ENCODE measurements at places on chromosomes 3 and 15.

DNA sequence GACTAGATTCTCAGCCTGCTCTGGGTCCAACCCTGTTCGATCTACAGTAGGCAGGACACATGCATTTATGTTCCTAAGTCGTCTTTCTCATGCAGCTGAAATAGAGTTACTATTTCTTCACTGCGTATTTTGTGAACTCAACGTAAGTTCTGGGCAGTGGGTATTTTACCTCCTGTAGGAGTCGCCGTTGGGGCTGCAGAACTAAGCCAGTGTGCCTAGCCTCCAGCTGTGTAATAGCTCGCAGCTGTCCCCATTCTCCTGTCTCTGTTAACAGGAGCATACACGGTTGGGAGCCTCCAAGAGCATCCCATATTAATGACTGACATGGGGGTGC lies 58.4 kb upstream of the HRH1 start:
- no peak for DNase-seq

DNA sequence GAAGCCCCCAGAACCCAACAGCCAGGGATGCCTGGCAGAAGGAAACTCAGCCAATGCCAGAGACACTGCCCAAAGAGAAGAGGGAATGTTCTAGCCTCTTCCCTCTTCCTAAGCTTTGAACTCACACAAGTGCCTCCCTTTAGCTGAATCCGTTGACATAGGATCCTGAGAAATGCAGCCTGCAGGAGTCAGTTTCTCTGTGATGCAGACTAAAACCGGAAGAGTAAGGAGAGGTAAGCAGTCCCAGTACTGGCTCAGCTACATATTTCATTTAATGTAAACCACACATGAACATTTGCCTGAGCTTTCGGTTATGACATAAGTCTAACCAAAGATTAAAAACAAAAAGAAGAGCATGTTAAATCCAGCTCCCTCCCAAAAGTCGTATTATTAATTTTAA lies 768.7 kb downstream of the TBL1XR1 start:
- DNase-seq: no peak

- DNase-seq: no peak
These were observed 37.3 kb upstream of the ATOSA start for GRCh38 chr15:52716536-52716935.

DNA sequence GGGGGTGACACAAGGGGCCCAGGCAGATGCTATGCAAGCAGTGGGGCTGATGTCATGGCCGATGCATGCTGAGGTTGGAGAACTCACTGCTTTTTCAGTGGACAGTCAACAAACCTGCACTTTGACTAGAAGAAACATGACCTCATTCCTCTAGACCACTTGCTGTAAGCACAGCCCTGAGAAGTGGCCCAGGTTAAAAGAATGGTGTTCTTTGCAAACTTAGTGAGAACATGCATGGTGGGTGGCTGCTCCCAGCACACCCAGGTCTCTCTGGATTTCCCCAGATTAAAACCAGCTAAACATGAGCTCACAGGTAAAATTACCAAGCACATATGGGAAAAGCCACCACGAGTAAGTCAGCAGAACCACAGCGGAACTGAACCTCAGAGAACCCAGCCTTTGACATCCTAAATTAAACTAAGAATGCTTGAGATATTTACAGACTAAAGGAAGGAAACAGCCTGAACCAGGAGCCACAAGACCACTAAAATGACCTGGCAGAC lies 15.5 kb downstream of the DLEC1 start:
- DNase-seq: no peak

DNA sequence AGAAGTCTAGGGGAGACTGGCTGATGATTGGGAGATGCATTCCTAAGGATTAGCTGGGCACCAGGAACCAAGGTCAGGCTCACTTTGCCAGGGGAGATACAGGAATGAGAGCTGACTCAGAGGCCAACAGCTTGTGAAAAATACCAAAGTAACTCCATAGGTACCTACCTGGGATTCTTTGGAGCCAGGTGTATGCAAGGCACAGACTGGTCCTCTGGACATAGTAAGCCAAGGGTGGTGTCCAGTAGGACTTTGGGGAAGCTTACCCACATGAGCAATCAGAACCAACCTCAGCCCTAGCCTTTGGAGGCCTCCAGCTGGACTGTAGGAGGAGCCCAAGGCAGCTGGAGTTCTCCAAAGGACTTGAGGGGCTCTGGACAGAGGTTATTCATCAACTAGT lies 47.5 kb downstream of the CRYGS start:
- no peak for DNase-seq

DNA sequence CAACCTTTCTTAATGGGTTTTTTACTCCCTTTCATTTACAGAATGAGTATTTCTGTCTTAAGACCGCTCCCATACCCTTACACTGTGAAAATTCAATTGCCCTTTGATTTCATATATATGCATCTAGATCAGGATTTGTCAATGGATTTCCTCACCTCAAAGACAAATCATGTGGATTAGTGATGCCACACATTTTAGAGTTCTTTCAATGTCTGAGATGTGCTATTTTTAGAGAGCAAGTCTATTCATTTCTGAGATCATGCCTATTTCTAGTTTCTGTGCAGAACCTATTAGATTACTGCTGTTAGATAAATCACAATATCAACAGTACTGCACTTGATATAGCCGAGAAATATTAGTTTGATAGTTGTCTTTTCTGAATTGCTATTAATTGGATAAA lies 137.3 kb downstream of the GABRB3 start:
- no peak for DNase-seq

GRCh38 chr15:53233801-53234200 lies 443.7 kb upstream of the ONECUT1 start:
- no peak for DNase-seq

DNA sequence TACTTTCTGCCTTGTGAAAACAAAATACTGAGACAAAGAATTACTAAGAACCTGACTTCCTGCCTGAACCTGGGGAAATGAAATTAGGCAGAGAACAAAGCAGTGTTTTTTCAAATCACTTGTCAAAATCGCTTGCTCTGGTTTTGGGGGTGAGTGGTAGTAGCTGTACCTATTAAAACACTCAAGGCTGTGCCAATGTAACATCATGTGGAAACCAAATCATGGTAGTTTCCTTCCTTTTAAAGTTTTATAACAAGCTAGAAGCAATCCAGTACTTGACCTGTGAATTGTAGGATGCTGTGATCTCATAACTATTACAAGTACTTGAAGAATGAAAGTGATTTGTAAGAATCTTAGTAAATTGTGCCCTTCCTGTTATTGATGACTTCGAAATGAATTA lies 6.7 kb downstream of the CMTM8 start:
- DNase-seq: no peak

DNA sequence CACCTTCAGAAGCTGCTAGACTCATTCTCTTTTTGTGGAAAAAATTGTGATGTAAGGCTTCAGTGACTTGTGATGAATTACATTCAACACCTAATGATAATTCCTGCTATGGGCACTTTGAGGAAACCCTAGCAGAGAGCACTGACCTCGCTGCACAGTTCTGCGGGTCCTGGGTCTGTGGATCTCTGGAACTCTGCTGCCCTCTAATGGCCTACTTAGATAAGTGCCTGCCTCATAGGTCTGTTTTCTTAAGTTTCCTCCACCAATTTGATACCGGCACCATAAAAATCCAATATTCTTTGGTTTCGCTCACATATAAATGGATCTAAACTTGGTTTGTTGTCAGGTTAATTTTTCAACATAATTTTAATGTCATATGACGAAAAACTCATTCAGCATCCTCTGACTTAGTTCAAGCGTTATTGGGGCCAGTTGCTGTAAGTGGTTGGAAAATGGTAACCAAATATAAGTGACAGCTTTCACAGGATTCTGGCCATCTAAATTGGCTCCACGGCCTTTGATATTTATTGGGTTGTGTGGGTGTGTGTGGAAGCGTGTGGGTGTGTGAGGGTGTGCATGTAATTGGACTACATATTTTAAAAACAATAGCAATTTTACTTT lies 10.4 kb downstream of the SLITRK3 start:
- DNase-seq: peak; percentile 18

GRCh38 chr3:123627673-123628670 lies 43.1 kb upstream of the HACD2 start:
- no peak for DNase-seq

DNA sequence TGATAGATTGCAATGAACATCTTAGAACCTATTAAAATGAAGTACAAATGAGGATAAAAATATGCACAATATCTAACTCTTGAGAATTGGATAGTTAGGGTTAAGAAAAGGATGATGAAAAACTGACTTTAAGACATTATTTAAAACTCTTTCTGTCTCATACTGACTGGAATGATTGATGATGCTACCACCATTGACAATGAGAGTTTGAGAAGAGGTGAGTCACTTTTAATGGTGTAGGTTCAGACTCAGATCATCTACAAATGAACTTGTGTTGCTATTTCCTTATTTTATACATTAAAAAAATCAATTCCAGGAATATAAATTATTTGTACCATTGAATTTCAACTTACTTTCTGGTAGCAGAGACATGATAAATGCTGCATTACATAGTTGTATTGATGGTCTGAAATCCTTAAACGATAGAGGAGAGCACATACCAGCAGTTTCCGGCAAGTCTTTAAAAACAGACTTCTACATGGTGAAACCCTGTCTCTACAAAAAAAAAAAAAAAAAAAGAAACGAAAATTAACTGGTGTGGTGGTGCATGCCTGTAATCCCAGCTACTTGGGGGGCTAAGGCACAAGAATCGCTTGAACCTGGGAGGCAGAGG lies 409.0 kb downstream of the OTOL1 start:
- DNase-seq: no peak
